ENCODE measurements at places on chromosomes 5 and 9. TPM values are rescaled to one million over a fixed set of nuclear protein-coding genes. Genes with fewer than 3 reads are reported as not detected.

Gene PTGER4
- total RNA-seq: 4.5 TPM

Gene ERCC6L2
- total RNA-seq: 9.1 TPM

Gene LCN1
- not detected for total RNA-seq

Gene FAM153A
- not detected for total RNA-seq

Gene RNF183
- total RNA-seq: not detected

Gene CTNND2
- not detected for total RNA-seq

Gene MRRF
- total RNA-seq: 66.2 TPM

Gene CARD9
- 1.5 TPM for total RNA-seq

Gene CNTNAP3
- total RNA-seq: 11.0 TPM

Gene SPACA9
- total RNA-seq: 4.9 TPM
